ENCODE measurements at places on chromosomes 16 and 17.

- no peak for DNase-seq
Measured at GRCh38 chr16:81585785-81586184, 141.2 kb downstream of the CMIP start.

GRCh38 chr17:9256751-9257629, 235.7 kb downstream of the NTN1 start:
- no peak for DNase-seq

GRCh38 chr17:13596241-13596923, 5.3 kb downstream of the HS3ST3A1 start:
- DNase-seq = no peak

GRCh38 chr17:3913531-3914311, 2.5 kb downstream of the P2RX1 start:
- DNase-seq = peak; percentile 72

GRCh38 chr16:25172831-25173230, 43.9 kb upstream of the AQP8 start:
- DNase-seq = no peak

GRCh38 chr17:56978441-56979090, 635 bp downstream of the SCPEP1 start:
- DNase-seq = no peak
